ENCODE measurements at places on chromosomes 4 and X.

GRCh38 chrX:39819921-39820849, 277.6 kb downstream of the BCOR start:
- peak; percentile 28 for DNase-seq

DNA sequence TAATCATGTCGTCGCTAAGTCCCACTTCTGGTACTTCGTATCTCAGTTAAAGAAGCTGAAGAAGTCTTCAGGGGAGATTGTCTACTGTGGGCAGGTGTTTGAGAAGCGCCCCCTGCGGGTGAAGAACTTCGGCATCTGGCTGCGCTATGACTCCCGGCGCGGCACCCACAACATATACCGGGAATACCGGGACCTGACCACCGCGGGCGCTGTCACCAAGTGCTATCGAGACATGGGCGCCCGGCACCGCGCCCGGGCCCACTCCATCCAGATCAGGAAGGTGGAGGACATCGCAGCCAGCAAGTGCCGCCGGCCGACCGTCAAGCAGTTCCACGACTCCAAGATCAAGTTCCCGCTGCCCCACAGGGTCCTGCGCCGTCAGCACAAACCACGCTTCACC, 11.3 kb downstream of the PNCK start:
- DNase-seq: peak; percentile 65

DNA sequence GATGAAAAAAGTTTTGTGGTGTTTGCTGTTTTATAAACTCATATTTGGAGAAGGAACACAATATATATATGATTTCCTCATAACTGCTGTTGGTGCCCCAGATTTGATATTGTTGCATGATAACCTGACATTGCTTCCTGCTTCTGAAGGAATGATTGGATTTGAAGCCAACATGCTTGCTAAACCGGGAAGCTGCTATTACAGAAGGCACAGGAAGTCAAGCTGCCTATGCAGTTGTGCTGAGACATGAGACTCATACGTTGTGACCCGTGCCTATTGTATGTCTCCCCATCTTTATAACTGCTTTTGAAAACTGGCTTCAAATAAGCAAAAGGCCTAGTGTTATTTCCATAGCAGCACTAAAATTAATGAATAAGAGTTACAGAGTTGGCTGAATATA, 32.9 kb downstream of the GAB1 start:
- no peak for DNase-seq

DNA sequence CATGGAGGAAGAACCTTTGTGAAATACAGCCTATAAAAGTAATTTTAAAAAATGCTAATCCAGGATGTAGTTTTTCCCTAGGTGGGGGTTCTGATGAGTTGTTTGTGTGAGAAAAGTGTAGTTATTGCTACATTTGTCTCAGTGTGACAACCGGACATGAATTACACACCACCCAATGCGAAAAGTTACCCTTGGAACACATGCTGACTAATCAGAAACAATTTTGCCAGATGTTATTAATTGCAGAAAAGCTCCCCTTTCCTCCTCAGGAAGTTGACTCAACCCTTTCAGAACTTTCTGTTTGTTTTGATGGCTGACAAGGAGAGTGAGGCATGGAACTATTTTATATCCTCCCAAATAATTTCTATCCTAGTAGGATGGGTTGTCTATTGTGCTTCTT, 38.1 kb upstream of the EDA2R start:
- DNase-seq: no peak

DNA sequence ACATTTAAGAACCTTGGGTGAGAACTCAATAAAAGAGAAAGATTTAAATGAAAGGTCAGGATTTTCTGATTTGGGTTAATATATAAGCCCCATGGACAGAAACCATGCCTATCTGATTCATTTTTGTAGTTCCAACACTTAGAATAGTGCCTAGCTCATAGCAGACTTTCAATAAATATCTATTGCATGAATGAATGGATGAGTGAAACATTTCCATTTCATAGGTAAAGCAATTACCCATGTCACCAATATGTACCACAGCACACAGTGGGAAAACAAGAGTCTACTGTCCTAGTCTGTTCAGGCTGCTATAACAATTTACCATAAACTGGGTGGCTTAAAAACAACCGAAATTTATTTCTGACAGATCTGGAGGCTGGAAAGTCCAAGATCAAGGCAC, 63.9 kb upstream of the PTPN13 start:
- DNase-seq: no peak

DNA sequence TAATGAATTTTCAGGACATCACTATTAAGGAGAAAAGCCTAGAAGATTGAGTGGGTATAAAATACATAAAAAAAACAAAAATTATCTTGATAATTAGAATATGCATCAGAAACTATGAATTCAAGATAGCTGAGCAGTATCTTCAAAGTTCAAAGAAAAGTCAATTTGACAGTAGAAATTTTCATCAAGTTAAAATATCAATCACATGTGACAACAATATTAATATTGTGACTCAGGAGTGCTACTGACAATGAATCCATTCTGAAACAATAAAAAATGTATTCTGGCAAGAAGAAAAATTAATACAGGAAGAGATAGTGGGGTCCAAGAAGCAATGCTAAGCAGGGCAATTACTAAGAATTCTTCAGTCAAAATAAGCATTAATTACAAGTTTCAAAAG, 151.9 kb upstream of the GLRA2 start:
- DNase-seq: no peak

DNA sequence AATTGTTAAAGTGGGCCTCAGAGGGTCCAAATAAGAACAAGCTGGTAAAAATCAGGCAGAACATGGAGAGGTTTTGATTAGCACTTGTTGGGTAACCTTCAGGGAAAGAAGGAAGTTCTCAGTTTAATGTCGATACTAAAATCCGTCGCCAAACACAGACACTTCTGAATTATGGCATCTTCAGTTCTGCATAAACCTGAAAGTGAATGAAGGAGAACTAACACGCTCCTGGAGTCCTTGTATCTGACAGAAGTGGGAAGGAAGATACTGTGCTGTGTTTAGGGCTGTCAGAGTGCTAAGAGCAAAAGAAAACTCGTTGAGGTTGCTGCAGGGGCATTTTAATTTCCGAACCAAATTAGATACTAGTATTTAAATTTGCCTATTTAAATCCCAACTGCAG, 106.2 kb downstream of the TMA16 start:
- no peak for DNase-seq

DNA sequence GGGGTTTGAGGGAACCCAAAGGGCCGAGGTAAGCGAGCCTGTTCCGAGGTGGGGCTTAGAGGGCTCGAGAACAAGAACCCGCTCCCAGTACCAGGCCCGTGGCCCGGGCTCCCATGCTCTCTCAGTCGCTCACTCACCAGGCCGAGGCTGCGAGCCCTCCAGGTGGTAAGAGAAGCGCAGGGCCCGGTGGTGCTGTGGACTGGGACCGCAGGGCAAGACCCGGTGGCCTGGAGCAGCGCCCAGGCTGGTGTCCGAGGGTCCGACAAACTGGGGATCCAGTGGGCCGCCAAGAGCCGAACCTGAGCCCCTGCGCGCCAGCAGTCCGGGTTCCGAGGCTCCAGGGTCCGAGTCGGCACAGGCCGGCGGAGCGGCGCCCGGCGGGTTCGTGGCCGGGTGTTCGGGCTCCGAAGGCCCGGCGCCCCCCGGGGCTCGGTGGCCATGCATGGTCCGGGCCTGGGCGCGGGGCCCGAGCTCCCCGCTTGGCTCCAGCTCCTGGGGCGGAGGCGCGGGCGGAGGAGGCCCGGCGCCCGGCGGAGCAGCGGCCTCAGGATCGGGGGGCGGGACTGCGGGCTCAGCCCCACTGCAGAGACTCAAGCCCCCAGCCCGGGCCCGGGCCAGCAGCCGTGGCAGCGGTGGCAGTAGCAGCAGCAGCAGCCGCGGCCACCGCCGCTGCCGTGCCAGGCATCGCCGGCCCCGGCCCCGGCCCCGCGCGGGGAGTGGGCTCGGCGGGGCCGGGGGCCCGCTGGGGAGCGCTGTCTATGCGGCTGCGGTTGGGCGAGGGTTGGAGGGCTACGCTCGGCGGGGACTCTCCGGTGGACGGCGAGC, 833 bp downstream of the FGD1 start:
- no peak for DNase-seq

DNA sequence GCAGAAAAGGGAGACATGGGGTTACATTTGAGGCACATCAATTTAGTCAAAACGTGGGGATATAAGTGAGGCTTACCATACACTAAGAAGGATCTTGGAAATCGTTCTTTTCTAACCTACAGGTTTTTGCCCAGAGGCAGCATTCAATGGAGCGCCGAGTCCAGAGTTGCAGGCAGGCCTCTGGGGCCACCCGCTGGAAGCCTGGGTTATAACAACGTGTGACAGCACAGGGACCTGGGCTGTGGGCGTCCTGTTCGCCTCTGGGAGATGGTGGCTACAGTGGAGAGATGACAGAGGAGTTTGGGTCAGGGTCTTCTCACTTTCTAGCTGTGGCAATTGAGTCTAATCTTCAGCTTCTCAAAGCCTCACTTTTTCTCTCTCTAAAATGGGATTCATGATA, 53.9 kb downstream of the ENPP6 start:
- no peak for DNase-seq

- DNase-seq: no peak
Measured at GRCh38 chr4:143359644-143360193, 23.0 kb downstream of the GAB1 start.
